Aorta (tissue), 5 donors: ENCODE measurements at places on chromosomes 6 and 20. TPM values are rescaled to one million over a fixed set of nuclear protein-coding genes. Genes with fewer than 3 reads are reported as not detected.

Gene WFDC9
- not detected for total RNA-seq

DNA sequence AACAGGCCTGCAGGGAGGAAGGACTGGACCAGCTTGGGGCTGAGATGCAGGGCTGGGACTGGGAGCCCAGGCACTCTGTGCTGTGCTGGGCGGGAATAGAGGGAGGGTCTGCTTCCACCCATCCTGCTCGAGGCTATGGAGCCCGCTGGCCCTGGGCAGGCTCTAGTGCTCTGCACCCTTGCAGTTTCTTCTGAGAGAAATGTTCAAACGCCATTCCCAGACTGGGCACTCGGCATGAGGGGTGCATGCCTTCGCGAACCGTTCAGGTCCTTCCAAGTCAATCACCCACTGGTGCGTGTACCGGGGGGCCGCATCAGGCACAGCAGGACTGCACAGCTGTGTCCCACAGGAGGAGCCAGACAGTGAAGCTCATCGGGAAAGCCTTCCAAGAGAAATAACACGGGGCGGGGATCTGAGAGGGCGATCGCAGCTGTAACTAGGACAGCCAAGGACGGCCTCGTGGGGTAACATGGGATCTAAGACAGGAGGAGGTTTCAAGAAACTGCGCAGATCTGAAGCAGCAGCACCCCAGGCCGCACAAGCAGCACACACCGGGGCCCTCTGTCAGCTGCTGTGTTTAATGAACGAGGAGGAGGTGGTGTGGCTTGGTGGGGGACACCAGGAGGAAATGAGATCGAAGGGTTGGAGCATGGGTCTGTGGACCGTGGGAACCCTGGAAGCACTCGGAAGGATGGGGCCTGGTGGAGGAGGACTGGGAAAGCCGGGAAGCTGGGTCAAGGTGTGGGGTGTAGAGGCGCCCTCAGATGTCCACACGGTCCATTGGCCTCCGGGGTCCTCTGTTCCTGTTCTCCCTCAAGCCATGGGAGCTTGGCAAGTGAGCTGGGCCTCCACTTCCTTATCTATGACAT lies 26.1 kb upstream of the PYGB start:
- DNase-seq = no peak

GRCh38 chr6:167825332-167826229 lies 1.1 kb upstream of the AFDN start:
- peak; percentile 78 for DNase-seq

DNA sequence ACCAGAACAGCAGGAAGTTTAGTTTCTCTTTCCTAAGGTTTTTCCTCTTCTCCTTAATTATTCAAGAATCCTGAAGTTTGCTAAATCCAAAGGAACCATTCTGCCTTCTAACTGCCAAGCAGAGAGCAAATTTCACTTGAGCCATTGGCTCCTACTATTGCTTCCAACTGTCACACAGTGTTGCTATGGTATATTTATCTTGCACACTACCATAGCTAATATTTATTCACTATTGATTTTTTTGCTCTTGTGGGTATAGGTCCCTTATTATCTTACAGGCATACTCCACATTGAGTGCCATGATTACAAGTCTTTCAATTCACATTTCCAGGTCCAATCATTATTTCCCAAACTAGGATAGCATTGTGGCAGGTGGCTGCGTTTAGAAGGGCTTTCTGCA lies 266.7 kb upstream of the FLRT3 start:
- no peak for DNase-seq

DNA sequence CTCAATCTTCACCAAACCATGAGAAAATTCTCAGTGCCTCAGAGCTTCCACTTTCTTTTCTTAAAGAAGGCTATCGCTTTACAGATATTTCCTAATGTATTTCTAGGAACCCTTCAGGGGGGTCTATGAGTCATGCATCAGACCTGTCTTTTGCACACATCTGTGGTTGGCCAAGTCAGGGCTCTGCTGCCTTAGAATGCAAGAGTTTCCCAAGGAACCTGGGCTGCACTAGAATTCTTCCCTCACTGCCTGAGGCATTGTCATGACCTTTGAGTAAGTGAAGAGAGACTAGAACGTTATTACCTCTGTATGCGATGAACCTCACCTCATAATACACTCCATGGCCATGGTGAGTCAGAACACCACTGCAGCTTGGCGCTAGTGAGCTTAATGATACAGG lies 365.0 kb upstream of the ID4 start:
- DNase-seq = no peak

DNA sequence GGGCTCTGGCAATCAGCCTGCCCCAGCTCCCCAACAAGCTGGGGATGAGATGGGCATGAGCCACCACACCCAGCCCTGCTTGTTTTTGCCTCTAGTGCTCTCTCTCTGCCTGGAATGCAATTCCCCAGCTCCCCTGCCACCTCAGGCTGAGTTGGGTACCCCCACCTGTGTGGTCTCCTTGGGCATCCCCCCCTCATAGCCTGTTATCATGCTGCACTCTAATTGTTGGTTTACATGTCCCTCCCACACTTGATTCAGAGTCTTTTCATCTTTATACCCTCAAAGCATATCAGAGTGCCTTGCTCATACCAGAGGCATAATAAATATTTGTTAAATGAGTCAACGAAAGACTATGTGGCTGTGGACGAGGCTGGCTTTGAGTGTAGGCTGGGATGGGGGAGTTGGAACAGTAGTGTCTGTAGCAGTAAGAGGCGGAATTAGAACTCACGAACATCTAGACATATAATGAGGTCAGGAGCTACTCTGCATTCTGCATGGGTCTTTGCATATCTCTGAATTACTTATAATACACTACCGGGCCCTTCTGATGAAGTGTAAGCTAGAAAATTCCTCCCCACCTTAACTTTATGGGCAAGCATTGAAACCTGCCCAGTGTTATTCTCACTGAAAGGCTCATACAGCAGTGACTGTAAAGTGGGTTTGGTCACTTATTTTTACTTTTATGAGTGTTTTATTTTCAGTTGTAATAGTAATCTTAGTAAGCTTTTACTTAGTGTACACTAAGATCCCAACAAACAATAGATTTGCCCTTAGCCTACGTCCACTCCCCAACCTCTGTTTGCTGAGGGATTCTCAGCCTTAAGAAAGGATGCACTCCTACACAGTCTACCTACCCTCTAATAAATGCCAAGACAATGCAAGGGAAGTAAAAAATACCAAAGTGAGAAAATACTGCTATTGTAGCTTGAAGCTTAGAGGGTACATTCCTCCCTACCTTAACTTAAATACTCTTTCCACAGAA lies 58.7 kb downstream of the EDN1 start:
- DNase-seq = no peak
